ENCODE measurements at places on chromosomes 2 and 18.
A peak's percentile ranks its signal among the peaks of the same experiment; 100 is the strongest.

DNA sequence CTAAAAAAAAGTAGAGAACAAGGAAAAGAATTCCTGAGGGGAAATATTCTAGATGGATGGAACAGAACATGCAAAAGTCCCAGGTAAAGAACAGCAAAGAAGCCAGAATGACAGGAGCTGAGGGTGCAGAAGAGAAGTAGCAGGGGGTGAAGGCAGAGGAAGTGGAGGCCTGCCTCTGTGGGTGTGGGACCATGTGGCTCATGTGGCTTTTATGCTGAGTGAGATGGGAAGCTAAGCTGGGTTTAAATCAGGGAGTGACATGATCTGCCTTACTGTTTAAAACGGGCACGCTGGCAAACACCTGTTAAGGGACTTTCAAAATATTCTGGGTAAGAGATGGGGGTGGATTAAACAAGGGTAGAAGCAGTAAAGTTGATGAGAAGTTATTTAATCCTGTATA lies 40.0 kb downstream of the GKN2 start:
- peak; percentile 16 for DNase-seq

DNA sequence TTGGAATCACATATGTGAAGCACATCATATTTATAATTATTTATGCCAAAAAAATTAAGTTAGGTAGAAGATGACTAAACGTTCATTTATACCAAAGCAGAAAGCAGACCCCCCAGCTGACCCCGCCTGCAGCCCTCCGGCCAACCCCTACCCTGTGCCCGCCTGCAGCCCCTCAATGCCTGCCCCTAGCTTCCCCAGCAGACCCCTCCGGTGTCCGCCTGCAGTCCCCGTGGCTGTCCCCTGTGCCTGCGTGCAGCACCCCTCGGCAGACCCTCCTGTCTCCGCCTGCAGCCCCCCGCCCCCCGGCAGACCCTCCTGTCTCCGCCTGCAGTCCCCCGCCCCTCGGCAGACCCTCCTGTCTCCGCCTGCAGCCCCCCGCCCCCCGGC lies 136.2 kb downstream of the NFATC1 start:
- DNase-seq = no peak

DNA sequence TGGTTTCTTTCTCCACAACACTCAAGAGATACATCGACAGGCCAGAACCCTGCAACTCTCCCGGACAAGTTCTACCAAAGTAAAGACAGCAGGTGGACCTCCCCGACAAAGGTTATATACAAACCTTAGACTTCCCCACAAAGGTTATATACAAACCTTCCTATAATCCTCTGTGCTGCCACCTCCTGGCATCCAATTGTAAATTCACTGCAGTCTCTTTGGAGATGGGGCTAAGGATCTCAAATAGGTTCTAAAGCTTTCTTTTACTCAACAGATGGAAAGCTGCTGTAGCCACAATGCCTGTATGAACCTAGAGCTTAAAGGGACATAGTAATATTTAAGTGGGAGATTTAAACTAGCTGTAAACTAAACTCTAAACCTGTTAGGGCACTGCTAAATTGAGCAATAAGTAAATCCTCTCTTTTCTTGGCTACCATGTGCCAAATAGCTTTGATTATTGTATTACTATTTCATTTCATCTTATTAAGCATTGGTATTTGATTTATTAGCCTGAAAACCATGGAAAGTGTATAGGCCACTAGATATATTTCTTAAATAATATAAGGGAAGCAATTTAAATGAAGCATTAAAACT lies 9.8 kb upstream of the MREG start:
- peak; percentile 71 for DNase-seq

- no peak for DNase-seq
Measured at GRCh38 chr18:7924616-7925015, 357.5 kb downstream of the PTPRM start.

DNA sequence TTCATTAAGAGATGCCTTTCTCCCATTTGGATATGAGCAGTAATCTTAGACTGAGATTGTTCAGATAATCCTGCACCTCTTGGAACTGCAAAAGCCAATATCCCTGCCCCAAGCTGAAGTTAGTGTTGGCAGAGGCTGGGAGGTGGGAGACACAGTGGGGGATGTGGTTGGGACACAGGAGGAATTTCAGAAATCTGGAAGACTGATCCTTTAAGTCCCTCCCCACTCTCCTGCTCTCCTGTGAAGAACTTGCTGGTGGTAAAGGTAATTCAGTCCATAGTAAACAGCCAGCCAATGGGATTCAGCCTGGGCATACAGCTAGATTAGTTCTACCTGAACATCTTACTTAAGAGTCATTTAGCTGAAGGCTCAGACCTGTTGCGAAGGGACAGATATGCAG lies 50.0 kb upstream of the TMEM178A start:
- DNase-seq = no peak

GRCh38 chr2:198214114-198214596 lies 409.8 kb downstream of the PLCL1 start:
- peak; percentile 86 for DNase-seq

DNA sequence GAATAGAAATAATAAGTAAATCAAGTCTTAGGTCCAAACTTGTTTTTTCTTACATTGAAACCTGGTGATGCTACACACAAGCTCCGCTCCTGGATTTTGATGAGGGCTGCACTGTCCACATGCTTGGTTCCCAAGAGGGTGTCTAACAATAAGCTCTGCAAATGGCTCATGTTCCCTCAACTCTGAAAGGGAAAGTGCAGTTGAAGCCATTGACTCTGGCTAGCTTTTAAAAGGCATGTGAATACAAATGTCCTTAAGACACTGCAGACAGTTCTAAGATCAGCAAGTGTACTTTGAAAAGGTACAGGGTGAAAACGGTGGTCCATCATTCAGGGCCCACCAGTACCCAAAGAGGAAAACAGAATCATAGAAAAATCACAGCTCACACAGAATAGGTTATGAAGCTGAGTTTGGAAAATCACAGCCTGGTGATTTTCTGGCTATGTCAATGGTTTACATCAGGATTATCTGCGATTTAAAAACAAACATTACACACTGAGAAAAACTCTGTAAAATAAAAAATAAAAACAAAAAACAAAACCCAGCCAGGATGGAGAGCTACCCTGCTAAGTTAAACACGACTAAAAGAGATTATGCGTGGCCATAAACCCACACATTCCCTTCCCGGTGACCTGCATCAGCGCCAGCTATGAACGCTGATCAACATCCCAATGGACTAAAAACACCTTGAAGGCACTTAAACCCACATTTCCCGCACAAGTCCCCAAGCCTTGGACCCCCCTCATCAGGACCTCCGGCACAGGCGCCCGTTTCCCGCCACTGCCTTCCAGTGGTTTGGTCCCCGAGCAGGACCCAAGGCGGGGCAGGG lies 554 bp downstream of the PFN4 start:
- DNase-seq = peak; percentile 28

- no peak for DNase-seq
Measured at GRCh38 chr2:67156796-67157195, 240.3 kb upstream of the ETAA1 start.

- DNase-seq = no peak
Measured at GRCh38 chr2:24558781-24559472, 67.9 kb downstream of the NCOA1 start.

GRCh38 chr18:65788373-65788772 lies 37.6 kb downstream of the CDH7 start:
- peak; percentile 74 for DNase-seq

DNA sequence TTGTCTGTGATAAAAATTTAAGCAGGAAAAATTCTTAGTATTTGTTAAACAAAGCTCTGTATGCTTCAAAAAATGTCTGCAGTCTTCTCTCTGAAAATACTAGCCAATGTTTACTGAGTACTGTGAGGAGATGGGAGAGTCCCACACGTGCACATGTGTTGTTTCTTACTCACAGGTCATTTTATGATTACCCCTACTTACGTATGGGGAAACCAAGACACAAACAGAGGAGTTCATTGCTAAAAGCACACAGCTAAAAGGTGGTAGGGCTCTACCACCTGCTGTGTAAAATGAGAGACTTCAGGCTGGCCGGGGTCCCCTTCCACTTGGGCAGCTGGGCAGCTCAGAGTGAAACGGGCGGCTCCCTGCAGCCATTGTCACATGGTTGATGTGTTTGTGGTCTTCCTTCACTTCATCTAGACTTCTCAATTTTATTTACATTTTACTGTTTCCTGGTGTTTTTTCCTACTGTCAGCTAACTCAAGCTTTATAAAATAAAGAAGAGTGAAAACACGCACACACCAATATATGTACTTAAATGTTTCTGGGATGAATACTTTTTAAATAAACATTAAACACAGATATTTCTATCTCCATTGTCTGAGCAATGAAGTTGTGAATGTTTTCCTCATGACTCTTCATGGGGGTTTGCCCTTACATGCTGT lies 71.2 kb downstream of the MBP start:
- no peak for DNase-seq

- no peak for DNase-seq
Measured at GRCh38 chr18:46433121-46433826, 223.7 kb downstream of the LOXHD1 start.

DNA sequence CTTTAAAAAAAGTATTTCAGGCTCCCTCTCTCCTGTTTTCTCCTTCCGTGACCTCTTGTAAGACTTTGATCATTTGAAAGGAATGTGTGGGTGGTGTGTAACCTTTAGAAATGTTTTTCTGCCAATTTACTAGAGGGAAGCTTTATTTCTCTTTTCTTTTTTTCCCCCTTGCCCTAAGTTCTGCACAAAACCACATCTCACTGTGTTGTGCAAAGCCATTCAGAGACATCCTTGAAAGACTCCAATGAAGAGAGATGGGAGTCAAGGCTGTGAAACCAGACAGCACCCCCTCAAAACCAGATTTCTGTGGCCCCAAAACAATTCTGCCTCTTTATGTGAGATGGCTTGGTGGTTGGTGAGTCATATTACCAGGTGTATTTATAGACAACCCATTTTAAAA lies 184.6 kb upstream of the ERBB4 start:
- no peak for DNase-seq

DNA sequence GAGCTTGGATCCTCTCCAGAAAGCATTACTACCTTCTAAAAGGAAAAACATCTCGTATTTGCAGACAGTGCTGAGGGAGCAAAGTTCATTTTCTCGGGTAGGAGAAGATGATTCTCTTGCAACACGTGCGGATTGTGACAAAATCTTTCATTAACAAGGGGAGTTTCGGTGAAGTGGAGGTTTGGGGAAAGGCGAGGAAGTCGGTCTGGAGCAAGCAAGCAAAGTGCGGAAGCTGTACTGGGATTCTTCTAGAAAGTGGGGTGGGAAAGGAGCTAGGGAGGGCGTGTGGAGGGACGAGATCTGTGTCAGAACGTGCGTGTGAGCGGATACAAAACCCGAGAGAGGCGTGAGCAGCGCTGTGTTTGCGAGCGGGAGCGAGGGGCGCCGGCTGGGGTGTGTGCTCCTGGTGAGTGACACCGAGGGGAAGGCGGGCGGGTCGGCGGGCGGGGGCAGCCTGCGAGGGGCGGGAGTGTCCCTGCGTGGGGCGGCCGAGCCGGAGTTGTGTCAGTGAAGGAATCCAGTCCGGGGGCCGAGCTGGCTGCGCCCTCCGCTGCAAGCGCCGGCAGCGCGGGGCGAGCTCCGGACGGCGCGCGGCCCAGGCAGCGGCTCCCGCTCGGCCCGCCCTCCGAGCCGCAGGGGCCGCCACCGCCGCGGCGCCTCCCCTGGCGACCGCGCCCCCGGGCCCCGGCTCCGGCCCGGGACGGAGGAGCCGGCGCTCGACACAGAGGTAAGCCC lies at the start of gene SPATS2L:
SPATS2L (plus strand) TSS at position 498 of the 735 bp plus-strand sequence. CDS start 82,552 bp downstream, outside the sequence.
- peak; percentile 39 for DNase-seq

- DNase-seq = no peak
Measured at GRCh38 chr2:9236045-9236344, 29.4 kb downstream of the ASAP2 start.

- DNase-seq = no peak
Measured at GRCh38 chr2:145277922-145278321, 758.0 kb upstream of the ZEB2 start.

DNA sequence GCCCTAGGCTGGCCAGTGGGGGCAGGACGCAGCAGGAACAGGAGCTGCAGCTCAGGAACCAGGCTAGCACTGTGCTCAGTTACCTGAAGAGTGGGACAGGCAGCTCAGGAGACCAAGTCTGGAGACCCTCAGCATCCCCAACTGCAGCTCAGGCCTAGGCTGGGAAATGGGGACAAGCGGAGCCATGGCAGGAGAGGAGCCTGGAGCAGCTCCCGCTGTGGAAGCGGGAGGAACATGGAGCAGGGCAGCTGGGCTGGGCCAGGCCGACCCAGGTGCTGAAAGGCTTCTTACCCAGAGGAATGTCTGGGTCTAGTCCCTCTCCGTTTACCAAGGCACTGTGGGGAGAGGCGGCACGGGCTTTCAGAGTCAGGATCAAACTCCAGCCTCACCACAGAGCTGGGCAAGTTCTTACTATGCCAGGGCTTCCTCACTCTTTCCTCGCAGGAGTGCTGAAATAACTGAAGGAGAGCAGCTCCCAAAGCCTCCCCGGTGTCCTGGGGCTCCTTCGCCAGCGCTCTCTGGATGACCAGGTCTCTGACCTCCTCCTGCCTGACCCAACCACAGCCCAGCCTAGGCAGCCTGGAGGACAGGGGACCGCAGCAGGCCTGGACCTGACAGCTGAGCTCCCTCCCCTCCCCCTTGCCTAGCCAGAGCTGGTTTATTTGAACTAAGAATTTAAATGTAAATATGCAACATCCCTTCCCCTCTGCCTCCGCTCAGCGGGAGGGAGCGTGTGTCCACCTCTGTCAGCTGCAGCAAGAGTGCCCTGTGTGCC lies 247.8 kb upstream of the SIX2 start:
- no peak for DNase-seq

- no peak for DNase-seq
Measured at GRCh38 chr2:241195506-241196130, 7.1 kb downstream of the ANO7 start.

- no peak for DNase-seq
Measured at GRCh38 chr2:27638037-27638637, 9.3 kb downstream of the GPN1 start.

DNA sequence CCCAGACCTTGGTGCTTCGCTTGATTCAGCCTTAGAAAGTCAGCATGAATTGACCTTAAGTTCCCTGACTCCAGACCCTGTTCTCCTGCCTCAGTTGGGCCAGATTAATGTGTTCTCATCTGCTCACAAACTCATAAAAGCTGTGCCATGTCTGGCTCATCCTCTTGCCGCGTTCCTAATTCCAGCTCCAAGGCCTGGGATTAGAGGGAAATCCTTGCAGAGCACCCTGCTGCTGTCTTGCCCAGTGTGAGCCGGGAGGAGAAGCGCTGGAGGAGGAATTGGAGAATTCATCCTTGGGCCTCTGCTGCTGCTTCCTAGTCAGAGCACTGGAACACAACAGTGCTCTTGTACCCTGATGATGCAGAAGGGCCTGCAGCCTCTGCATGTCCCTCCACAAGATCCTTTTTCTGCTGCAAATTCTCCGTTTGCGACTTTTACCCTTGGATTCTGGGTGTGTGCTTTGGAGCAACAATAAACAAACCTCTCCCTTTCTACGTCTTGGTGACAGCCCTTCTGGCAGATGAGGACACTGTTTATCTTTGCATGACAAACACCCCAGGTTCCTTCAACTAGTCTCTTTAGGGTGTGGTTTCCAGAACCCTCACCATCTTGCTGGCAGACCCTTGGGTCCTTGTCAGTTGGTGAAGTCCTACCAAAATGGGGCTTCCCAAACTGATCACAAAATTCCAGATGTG lies 46.9 kb upstream of the CNGA3 start:
- DNase-seq = no peak
